AG04449 (cell line): ENCODE measurements at places on chromosomes 3 and 15.

DNA sequence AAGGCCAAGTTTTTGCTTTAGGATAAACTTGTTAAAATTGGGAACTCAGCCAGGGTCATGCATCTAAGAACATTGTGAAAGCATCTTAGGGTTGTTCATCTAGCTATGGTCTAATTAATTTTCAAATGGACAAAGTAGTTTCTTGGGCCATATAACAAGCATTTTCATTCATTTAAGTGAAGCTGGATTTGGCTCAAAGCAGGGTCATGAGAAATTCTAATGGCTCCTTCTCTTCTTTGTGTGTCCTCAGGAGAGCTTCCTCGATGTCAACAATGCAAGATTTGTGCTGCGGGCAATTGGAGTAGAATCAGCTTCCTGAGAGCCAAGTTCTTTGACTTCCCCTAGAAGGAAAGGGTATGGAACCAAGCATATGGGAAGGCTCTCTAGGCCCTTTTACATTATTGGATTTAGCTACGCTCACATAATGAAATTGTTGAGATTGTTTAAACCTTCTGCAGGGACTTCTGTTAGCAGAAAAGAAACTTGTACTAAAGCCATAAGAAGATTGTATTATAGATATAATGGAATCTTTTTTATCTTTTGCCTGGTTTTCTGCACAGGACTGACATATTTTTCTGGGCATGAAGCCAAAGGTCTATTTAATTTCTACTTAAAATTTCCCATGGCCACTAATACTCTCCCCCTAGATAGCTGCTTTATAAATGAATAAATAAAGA, 1.8 kb upstream of the SAMMSON start:
- no peak for DNase-seq

DNA sequence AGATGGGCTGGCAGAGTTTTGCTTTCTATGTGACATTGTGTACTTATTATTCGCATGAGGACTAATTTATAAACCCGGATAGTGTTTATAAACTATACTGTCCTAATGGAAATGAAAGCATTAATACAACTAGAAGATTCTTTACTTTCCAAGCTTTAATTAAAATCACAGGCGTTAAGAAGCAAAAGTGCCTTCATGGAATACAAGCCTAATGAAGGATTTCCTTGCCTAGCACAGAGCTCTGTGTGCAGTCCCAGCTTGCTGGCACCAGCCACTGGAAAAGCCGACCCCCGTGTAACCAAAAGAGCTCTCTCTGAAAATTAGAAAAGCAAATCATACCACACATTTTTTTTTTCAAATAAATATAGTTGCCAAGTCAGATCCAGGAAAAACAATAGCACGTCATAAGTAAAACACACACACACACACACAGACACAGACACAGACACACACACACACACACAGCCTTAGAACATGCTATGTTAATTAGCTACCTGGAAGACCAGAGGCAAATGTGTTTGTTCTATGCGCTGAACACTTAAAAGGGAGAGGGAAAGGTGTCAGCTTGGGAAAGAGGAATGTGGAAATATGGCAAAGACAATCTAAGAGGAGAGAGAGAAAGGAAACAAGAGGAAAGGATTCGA, 1084.2 kb downstream of the TUSC7 start:
- no peak for DNase-seq

DNA sequence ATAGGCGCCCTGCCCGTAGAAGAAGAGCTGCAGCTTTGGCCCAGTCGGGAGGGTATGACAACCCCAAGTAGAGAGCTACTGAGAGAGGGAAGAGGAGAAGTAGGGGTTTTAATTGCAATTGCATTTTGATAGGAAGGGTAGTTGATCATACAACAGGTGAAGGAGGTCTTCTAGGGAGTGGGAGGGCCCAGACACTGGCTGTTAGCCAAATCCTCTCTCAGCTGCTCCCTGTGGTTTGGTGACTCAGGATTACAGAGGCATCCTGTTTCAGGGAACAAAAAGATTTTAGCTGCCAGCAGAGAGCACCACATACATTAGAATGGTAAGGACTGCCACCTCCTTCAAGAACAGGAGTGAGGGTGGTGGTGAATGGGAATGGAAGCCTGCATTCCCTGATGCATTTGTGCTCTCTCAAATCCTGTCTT, 408.9 kb upstream of the THBS1 start:
- peak; percentile 90 for DNase-seq

GRCh38 chr3:120350401-120350941, 1.3 kb upstream of the LRRC58 start:
- peak; percentile 19 for DNase-seq

DNA sequence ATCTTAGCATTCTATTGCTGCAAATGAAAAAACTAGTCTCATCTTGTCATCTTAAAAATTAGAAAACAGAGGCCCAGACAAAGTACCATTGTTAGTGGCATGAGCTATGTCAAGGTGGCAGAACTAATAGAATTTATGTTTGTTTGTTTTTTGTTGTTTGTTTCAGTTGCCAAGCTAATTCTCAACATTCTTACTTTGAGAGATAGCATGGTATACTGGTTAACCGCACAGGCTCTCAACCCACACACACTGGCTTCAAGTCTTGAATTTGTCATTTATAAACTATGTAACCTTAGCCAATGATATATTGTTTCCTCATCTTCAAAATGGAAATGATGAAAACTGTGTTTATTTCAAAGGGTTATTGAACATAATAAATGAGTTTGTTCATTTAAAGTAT, 367.6 kb upstream of the PLSCR5 start:
- no peak for DNase-seq

GRCh38 chr15:31148297-31149087, 47.0 kb upstream of the TRPM1 start:
- DNase-seq = no peak

DNA sequence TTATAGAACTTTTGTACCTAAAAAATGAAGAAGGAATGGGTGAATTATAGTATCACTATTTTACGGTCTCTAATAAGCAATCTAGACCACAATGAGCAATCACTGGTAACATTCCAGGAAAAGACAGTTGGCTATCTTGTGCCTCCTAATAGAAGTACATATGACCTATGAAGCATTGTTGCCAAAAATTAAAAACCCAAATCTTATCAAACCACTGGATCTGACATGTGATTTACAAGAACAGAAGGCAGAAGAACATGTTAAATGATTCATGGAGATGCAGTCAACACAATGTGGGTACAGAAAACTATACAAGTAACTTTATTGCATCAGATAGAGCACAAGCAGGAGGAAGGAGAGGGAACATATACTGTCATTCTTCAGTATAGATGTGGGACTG, 14.5 kb upstream of the HYKK start:
- peak; percentile 5 for DNase-seq

DNA sequence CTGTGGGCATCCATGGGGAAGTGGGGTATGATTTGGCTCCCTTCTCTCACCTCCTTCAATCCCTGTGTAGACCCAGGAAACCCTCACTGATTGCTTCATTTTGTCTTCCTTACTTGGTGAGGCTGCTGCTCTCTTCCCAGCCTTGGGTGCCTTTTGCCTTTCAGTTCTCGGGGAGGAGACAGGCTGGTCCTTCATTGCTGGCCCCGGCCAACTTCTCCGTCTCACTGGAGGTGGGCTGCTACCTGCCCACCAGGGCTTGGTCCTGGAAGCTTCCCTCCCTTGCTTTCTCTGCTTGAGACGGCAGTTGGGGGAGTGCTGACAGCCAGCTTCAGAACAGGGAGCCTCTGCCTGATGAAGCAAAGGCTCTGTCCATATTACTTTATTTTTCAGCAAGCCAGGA, 4.7 kb downstream of the FOXL2 start:
- no peak for DNase-seq

GRCh38 chr3:13083254-13083653, 10.0 kb upstream of the IQSEC1 start:
- no peak for DNase-seq

- no peak for DNase-seq
Measured at GRCh38 chr15:62533687-62534086, 368.6 kb upstream of the C2CD4B start.

- DNase-seq = no peak
Measured at GRCh38 chr15:38670128-38671005, 105.8 kb upstream of the RASGRP1 start.

- DNase-seq = no peak
Measured at GRCh38 chr15:42118650-42119445, 24.5 kb upstream of the PLA2G4D start.

DNA sequence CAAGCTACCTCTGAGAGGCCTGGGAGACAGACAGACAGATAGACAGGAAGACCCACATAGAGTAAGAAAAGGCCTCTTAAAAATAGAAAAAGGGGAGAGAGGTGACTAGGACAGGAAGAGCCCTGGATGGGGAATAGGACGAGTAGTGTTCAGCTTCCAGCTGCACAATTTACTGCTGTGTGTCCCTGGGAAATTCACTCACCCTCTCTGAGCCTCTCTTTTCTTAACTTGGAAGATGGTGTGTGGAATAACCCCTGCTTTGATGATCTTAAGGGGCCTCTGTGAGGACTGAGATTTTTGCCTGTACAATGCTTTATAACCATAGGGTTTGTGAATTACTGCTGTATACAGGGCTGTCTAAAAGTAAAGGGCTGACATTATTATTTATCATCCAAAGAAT, 37.5 kb downstream of the FEM1B start:
- DNase-seq = no peak

- no peak for DNase-seq
Measured at GRCh38 chr15:33411596-33412540, 101.1 kb downstream of the RYR3 start.

DNA sequence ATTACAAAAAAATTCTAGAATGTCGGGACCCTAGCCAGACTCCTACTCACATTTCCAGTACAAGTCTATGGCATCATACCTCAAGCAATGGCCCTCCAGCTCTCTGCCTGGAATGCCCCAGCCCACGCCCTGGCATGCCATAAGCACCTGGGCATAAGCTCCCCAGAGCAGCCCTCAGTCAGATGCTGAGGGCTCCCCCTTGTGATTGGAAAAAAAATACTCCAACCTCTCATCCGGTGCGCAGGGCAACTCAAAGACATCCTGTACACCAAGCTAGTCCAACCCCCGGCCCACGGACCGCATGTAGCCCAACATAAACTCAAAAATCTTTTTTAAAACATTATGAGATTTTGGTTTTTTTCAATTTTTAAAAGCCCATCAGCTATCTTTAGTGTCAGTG, 115.4 kb downstream of the NEK10 start:
- DNase-seq = no peak

DNA sequence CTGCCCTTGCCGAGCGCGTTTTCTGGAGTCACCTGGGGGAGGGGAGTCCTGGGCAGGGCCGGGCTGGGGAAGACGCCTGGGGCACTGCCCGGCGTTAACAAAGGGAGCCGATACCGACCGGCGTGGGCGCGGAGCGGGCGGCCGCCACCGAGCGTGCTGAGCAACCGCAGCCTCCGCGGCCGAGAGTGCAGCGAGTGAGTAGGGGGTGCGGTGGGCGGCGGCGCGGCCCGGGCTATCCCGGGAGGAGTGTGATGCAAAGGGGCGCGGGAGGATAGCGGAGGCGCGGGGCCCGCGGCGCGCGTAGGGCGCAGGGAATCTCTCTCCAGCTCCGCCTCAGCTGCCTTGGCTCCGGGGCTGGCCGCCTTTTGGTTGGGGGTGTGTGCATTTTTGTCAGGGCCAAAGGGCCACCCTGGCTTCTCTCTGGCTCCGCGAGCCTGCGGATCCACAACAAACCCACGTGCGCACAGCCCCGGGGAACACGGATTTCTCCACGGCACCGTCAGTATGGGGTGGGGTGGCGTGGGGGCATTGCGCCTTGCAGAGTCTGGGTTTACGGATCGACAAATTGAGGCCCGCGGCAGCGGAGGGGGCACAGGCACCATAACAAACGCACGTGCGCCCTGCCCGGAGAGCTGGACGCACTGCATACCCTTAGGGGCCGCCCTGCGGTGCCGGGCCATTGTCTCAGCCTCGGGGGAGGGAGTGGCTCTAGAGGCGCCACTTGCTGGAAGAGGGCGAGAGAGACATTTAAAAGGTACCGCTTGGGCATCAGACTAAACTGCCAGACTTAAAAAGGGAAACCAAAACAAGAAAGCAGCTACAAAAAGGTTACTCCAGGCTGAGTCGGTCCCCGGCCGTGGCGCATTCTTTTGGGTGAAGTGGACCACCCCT, 560 bp downstream of the ST6GAL1 start:
- DNase-seq = no peak

- no peak for DNase-seq
Measured at GRCh38 chr15:74147051-74147450, 16.7 kb downstream of the ISLR2 start.

GRCh38 chr15:29740692-29741311, 81.5 kb downstream of the TJP1 start:
- no peak for DNase-seq

GRCh38 chr3:129623447-129624118, 17.1 kb upstream of the PLXND1 start:
- no peak for DNase-seq

GRCh38 chr15:63997715-63998442, 48.4 kb downstream of the DAPK2 start:
- DNase-seq = no peak

GRCh38 chr3:177596248-177596815, 399.1 kb upstream of the TBL1XR1 start:
- DNase-seq = no peak

GRCh38 chr3:155701882-155702465, 42.9 kb downstream of the PLCH1 start:
- peak; percentile 3 for DNase-seq

GRCh38 chr3:14691239-14691638, 16.3 kb downstream of the C3orf20 start:
- no peak for DNase-seq

- peak; percentile 74 for DNase-seq
Measured at GRCh38 chr3:146503461-146504202, 34.3 kb upstream of the PLSCR2 start.

DNA sequence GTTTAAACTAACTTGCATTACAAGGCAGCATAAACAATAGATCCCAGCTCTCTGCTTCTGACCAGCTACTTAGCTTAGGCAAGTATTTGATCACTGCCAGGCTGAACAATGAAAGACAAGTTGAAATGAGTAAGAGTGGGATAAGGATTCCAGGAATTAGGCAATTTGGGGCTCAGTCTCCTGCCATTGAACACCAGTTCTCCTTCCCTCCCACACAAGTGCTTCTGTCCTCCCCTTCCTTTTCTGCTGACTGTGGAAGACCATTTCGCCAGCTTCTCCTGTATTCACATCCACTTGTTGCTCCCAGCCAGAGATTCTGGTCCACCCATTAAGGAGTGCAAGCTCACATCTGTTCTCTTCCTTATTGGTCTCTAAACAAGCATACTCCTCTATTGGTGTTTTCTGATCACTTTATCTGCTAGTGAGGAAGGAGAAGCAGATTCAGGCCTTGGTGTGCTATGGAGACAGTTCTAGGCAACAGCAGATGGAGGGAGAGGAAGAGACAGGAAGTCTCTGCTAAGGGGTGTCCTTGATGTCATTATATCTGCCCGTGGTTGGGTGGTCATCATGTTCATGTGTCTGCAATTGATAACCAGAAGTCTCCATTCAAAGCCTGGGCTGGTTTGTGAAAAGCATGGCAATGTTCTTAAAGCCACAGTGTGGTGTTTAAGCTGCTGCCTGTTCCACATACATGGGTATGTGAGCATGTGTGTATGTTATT, 121.5 kb downstream of the PLCL2 start:
- no peak for DNase-seq

DNA sequence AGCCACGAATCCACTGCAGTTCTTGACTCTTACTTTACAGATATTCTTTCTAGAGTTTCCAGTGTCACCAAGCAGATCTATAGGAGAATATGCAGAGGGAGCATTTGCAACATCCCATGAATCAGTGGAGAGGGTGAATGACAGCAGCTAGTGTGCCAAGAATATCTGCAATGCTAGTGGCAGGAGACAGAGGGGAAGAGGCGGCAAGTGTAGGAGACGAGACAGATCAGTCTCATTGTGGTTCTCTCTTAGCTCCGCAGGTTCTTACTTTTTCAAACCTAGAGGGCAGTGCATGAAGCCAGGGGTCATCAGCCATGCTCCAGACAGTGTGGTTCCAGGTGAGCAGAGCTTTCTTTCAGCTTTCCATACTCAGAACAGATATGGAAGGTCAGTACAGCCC, 744 bp downstream of the ZNF619 start:
- DNase-seq = no peak
